ENCODE measurements at places on chromosomes 7 and 10.
A peak's percentile ranks its signal among the peaks of the same experiment; 100 is the strongest.

DNA sequence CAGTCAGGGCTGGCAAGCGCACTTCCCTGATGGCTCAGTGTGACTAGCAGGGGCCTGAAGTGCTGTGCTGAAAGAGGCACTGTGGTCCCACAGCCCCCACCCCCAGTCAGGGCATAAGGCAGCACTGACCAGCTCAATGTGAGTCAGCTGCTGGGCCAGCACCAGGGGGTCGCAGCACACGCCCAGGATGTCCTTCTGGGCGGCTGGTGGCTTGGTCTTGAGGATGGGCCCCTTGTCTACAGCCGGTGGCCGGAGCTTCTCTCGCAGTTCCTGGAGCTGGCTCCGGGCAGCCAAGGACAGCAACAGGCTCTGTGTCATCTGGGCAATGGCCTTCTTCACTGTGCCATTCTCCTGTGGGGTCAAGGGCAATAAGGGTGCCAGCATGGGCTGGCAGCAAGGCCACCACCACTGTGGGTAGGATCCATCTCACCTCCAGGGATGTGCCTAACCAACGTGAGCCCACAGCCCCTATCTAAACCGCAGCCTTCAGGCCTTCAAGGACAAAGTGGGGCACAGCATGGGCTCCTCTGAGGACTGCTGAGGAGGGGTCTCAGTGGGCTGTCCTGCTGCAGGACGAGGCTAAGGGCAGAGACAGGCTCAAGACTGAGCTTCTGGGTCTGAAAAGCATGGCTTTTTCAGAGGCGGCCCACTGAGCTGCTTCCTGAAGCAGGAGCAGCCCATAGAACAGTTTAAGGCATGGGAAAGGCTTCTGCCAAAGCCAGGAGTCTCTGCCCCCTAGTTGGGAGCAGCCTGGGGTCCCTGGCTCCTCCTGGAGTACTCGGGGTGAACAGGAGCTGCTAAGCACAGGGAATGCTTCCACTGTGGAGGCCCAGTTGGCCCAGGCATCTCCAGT, 62.5 kb downstream of the CSGALNACT2 start:
- no peak for DNase-seq

GRCh38 chr10:117736655-117737054, 194.1 kb downstream of the EMX2 start:
- DNase-seq = no peak

GRCh38 chr7:27201580-27202017, 1.7 kb upstream of the HOXA13 start:
- DNase-seq = no peak

DNA sequence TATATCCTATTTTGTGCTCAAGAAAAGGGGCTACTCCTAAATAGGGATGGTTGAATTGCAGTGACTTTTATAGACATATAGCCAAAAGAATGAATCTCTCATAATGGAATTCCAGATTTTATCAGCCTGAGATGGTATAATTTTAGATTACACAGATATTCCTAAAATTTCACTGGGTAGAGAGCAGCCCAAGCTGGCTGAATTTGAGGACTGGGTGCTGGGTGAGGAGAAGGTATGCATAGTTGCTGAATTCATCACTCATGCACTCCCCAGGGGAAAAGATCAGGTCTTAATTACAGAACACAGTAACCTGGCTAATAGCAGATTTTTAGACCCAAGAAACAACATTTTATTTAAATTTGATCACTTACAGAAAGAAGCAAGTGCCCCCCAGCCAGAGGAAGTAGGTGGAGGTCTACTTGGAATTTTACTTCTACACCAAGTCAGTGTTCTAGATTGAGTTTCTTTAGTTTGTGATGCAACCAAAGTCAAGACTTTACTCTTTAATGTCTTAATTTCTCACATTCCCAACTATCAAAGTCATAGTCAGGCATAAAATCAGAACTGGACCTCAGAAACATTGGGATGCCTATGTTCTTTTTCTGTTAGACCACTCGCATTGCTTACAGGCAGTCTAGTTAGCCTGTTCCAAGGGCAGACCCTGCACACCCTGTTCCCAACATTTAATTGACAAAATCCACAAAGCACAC, 337.4 kb upstream of the PODXL start:
- no peak for DNase-seq

- DNase-seq = no peak
Measured at GRCh38 chr7:79282882-79283602, 170.4 kb downstream of the MAGI2 start.

- no peak for DNase-seq
Measured at GRCh38 chr7:24963218-24963617, 16.8 kb downstream of the OSBPL3 start.

GRCh38 chr10:93712593-93712992, 10.2 kb upstream of the FRA10AC1 start:
- DNase-seq = no peak

GRCh38 chr7:44625526-44626471, 19.4 kb downstream of the OGDH start:
- no peak for DNase-seq

- DNase-seq = peak; percentile 24
Measured at GRCh38 chr7:70183278-70183677, 585.0 kb downstream of the AUTS2 start.

GRCh38 chr10:118832241-118832651, 77.5 kb upstream of the CACUL1 start:
- no peak for DNase-seq

Measured in H7 (cell line).